ENCODE measurements at places on chromosomes 3 and 15.

DNA sequence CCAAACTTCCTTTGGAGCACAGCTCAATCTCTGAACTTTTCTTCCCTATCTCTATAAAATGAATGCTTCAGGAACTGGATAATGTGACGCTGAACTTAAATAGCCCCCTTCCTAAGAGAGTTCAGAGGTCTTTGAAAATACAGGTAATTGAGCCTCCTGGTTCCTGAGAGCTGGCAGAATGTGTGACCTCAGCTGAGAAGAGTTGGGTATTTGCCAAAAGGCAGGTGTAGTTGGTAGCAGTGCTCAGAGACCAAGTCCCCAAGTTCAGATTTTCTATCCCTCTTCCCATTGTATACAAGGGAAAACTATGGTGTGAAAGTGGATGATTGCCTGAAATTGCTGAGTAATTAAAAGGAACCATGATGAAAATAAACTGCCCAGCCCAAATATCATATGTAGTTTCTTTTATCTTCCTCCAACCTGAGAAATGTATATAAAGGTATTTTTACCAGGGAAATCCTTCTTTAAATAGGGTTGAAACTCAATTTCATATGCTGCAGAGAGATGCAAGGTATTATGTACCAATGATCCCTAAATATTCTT, 154.6 kb upstream of the ICE2 start:
- no peaks in the 10 kb centered on the region for H3K36me3 ChIP-seq
- H3K27me3 ChIP-seq = no peaks in the 10 kb centered on the region
- H3K4me3 ChIP-seq = no peak overlapping the region
- H3K4me1 ChIP-seq = no peaks in the 10 kb centered on the region

DNA sequence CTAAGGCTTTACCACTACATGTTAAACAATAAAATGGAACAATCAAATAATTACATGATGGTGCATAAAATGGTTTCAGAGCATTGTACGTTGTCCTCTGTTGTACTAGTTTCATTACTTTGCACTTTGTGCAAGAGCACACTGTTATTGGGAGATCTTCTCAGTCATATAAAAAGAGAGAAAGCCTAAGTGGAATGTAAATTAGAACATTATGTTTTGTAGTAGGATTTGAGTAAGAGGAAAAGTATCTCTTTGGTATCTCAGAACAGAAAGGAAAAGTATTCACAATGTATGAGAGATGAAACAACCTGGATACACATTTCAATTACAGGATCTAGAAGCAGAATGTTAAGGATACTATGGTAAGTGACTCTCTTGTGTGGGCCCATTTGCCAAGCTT, 26.9 kb upstream of the PLSCR2 start:
- H3K36me3 ChIP-seq = no peaks in the 10 kb centered on the region
- H3K27ac ChIP-seq = no peak overlapping the region
- H3K27me3 ChIP-seq = peaks cover 2% of the 10 kb centered on the region
- H3K4me1 ChIP-seq = peaks cover 5% of the 10 kb centered on the region

GRCh38 chr15:69624155-69624520, 171.5 kb downstream of the RPLP1 start:
- H3K4me3 ChIP-seq = no peak overlapping the region
- peaks cover 7% of the 10 kb centered on the region for H3K4me1 ChIP-seq
- no peaks in the 10 kb centered on the region for H3K36me3 ChIP-seq

DNA sequence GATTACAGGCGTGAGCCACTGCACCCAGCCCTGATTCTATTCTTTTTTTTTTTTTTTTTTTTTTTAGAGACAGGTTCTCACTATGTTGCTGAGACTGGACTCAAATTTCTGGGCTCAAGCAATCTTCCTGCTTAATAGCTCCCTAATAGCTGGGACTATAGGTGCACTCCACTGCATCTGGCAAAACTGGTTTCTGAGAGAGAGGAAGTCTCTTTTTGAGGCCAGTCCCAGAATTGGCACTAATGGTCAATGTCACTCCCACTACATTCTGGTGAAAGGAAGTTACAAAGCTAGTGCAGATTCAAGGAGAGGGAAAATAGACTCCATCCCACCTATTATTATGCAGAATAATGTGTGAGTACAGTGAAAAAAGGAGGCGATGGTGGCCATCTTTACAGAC, 5.8 kb upstream of the TGFBR2 start:
- no peaks in the 10 kb centered on the region for H3K36me3 ChIP-seq
- no peak for DNase-seq
- peaks cover 19% of the 10 kb centered on the region for H3K4me1 ChIP-seq

- no peak overlapping the region for H3K4me3 ChIP-seq
- DNase-seq = no peak
- peaks cover 19% of the 10 kb centered on the region for H3K36me3 ChIP-seq
- no peaks in the 10 kb centered on the region for H3K27me3 ChIP-seq
Observed at GRCh38 chr3:52831500-52832301, 1.2 kb upstream of the ITIH4 start.

DNA sequence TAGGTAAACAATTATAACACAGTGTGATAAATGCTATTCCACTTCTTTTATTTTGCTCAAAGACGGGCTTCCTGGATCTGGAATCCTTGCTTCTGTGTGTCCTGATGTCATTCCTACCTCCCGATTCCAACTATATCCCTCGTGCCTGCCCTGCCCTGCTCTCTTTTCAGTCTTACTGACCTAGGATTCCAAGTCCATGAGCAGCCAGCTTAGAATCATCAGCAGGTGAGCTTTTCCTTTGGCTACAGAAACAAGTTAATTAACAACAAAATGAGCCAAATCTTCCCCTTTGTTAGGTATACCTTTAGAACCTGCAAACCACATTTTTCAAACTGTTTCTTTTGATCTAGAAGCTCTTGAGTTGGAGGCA, 21.9 kb upstream of the KPNA1 start:
- no peaks in the 10 kb centered on the region for H3K27me3 ChIP-seq
- no peak overlapping the region for H3K4me3 ChIP-seq
- no peaks in the 10 kb centered on the region for H3K4me1 ChIP-seq
- DNase-seq = no peak
- H3K27ac ChIP-seq = no peak overlapping the region

DNA sequence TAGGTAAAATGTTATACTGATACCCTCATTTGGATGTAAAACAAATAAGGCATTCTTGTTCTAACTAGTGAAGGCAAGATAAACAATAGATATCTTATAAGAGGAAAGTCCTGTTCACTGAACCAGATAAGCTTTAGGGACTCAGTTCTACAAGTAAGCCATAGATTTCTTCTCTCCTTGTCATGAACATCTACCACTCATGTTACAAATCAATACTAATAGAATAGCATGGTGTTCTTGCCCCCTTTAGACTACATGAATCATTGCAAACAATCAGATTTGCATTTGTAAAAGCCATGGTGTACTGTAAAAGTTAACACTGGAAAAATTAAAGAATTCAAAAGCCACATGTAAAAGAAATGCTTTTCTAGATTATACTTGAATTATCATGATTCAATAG, 500.1 kb downstream of the NLGN1 start:
- no peak for DNase-seq
- H3K4me3 ChIP-seq = no peak overlapping the region
- no peaks in the 10 kb centered on the region for H3K4me1 ChIP-seq
- H3K27me3 ChIP-seq = no peaks in the 10 kb centered on the region
- no peaks in the 10 kb centered on the region for H3K36me3 ChIP-seq

- no peaks in the 10 kb centered on the region for H3K36me3 ChIP-seq
- H3K4me1 ChIP-seq = no peaks in the 10 kb centered on the region
- H3K27ac ChIP-seq = no peak overlapping the region
Observed at GRCh38 chr3:182760576-182761164, 32.6 kb upstream of the ATP11B start.

- no peaks in the 10 kb centered on the region for H3K27me3 ChIP-seq
- no peaks in the 10 kb centered on the region for H3K4me1 ChIP-seq
- H3K4me3 ChIP-seq = no peak overlapping the region
- no peak for DNase-seq
- H3K36me3 ChIP-seq = no peaks in the 10 kb centered on the region
Observed at GRCh38 chr3:122067588-122068240, 12.6 kb downstream of the CD86 start.

DNA sequence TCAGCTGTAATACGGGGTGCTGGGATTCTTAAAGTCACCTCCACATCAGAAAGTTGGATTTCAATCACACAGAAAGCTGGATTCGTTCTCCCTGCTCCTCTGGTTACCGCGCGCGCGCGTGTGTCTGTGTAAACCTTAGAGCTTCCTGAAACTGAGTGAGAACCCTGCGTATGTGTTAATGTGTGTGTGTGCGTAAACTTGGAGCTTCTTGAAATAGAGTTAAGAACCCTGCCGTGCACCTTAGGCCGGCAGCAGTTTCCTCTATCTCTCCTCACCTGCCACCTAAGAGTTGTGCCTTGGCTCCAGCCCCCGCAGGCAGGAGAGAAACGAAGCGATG, 531 bp downstream of the LZTFL1 start:
- H3K4me1 ChIP-seq = peaks cover 17% of the 10 kb centered on the region
- peak overlapping the region; percentile 83 for H3K27ac ChIP-seq
- H3K36me3 ChIP-seq = peaks cover 4% of the 10 kb centered on the region
- peak overlapping the region; percentile 79 for H3K4me3 ChIP-seq

DNA sequence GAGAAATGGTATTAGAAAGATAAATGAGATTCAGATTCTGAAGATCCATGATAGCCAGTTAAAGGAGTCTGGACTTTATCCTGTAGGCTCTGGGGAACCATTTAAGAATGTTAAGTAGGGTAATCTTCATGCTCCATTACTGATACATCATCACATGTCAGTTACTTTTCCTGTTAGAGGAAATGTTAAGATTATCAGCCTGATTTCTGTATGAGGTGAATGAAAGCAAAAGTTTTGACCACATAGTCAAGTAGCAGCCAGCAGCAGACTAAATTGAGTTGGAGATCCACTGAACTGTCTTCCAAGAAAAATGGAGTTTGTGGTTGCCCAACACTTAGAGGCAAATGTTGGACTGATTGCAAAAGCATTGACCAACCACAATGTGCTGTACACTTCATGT, 4.7 kb upstream of the COPB2 start:
- H3K4me1 ChIP-seq = peaks cover 8% of the 10 kb centered on the region
- H3K36me3 ChIP-seq = no peaks in the 10 kb centered on the region
- DNase-seq = no peak
- H3K4me3 ChIP-seq = no peak overlapping the region
- no peak overlapping the region for H3K27ac ChIP-seq

DNA sequence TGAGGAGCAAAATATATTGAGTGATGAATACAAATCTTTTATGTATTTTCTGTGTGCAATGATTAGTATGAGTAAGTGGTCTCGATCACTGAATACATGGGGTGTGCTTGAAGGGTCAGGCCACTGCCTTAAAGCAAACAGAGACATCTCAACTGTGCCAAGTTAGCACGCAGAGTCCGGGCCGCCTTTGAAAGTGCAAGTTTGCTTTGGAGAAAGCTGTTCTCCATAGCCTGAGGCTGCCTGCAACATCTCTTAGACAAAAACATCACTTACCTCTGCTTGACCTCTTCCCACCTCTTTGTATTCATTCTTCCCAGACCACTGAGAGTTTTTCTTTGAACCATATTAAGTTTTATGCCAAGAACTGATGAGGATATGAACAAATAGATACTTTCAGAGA, 267.0 kb downstream of the ZBTB20 start:
- H3K36me3 ChIP-seq = no peaks in the 10 kb centered on the region
- no peak overlapping the region for H3K4me3 ChIP-seq
- no peak for DNase-seq
- no peak overlapping the region for H3K27ac ChIP-seq
- H3K4me1 ChIP-seq = no peaks in the 10 kb centered on the region
- H3K27me3 ChIP-seq = no peaks in the 10 kb centered on the region

GRCh38 chr3:44867421-44868111, 5.9 kb downstream of the TMEM42 start:
- no peak overlapping the region for H3K4me3 ChIP-seq
- H3K4me1 ChIP-seq = peaks cover 38% of the 10 kb centered on the region
- H3K27ac ChIP-seq = no peak overlapping the region
- DNase-seq = no peak

- H3K4me3 ChIP-seq = no peak overlapping the region
- H3K36me3 ChIP-seq = no peaks in the 10 kb centered on the region
Observed at GRCh38 chr3:46848271-46849044, 14.8 kb downstream of the MYL3 start.

DNA sequence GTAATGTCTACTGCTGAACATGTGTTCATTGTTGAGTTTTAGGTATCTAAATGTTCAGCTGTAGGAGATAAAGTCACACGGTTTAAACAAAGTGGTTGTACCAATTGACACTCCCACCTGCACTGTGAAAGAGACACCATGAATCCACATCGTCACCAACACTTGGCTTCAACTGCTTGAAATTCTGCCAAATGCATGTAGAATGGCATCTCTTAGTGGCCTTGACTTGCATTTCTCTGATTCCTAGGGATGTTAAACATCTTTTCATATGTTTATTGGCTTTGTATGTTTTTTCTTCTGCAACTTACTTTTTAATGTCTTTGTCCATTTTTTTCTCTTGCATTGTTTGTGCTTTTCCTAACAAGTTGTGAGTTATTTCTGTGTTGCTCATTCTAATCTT, 43.4 kb downstream of the RPLP1 start:
- H3K27ac ChIP-seq = no peak overlapping the region
- no peaks in the 10 kb centered on the region for H3K4me1 ChIP-seq
- H3K4me3 ChIP-seq = no peak overlapping the region
- DNase-seq = no peak

DNA sequence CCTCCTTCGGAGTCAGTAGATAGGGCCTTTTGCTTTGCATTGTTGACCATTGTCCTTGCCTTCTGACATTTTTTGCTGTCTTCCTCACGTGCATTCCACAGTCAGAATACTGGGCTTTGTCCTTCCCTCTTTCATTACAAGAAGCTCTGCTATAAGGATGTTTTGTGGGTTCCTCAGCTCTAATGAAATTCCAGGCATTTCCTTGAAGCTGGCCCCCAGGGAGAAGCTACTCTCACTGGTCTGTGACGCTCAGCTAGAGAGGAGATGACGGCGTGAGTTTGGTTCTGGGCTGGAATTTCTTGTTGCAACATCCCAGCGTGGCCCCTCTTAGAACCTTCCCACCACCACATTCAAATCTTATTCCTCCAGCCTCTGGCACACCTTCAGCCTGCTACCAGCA, 210.2 kb downstream of the TJP1 start:
- no peak overlapping the region for H3K4me3 ChIP-seq
- no peaks in the 10 kb centered on the region for H3K4me1 ChIP-seq
- no peaks in the 10 kb centered on the region for H3K27me3 ChIP-seq
- no peak for DNase-seq

- no peaks in the 10 kb centered on the region for H3K4me1 ChIP-seq
- H3K27ac ChIP-seq = no peak overlapping the region
- no peak for DNase-seq
- no peaks in the 10 kb centered on the region for H3K27me3 ChIP-seq
- H3K4me3 ChIP-seq = no peak overlapping the region
- peaks cover 4% of the 10 kb centered on the region for H3K36me3 ChIP-seq
Observed at GRCh38 chr3:171334465-171334811, 125.8 kb downstream of the TNIK start.

- no peak overlapping the region for H3K4me3 ChIP-seq
- no peaks in the 10 kb centered on the region for H3K27me3 ChIP-seq
- H3K4me1 ChIP-seq = peaks cover 61% of the 10 kb centered on the region
- H3K27ac ChIP-seq = no peak overlapping the region
- no peaks in the 10 kb centered on the region for H3K36me3 ChIP-seq
Observed at GRCh38 chr15:99442252-99442897, 123.4 kb upstream of the MEF2A start.

All from CD4-positive, alpha-beta T cell (primary cell).